HS-5 (cell line): ENCODE measurements at places on chromosomes 4 and X.

- DNase-seq, result no peak
These were observed 102.2 kb downstream of the SEL1L3 start for GRCh38 chr4:25760518-25761157.

- DNase-seq, result no peak
These were observed 13.0 kb upstream of the TMEM156 start for GRCh38 chr4:39044956-39045826.

GRCh38 chr4:15413010-15413622 is 14.7 kb upstream of the C1QTNF7 start:
- DNase-seq, result no peak

- no peak for DNase-seq
These were observed 7.5 kb downstream of the SEPTIN6 start for GRCh38 chrX:119685225-119686066.

DNA sequence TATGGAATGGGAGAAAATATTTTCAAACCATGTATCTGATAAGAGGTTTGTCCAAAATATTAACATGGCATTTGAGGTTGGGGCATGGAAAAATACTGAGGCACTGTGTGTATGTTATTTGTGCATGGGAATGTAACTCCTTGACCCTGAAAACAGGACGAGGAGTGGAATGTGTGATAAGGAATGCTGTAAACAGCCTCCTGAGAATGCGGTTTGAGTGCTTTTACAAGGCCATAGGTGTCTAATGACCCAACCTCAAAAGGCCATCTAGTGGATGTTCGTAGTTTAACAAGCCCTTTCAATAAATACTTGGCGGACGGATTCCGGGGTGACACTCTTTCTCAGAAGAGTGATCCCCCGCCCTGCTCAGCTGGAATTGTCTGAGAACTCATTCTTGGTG is 162.9 kb upstream of the USP9X start:
- DNase-seq, result no peak

- peak; percentile 42 for DNase-seq
These were observed 1305.8 kb downstream of the PCDH7 start for GRCh38 chr4:32025851-32026459.

GRCh38 chrX:38636949-38637819 is 75.8 kb downstream of the TSPAN7 start:
- DNase-seq, result no peak

- no peak for DNase-seq
These were observed 13.0 kb downstream of the FGD1 start for GRCh38 chrX:54482839-54483593.

DNA sequence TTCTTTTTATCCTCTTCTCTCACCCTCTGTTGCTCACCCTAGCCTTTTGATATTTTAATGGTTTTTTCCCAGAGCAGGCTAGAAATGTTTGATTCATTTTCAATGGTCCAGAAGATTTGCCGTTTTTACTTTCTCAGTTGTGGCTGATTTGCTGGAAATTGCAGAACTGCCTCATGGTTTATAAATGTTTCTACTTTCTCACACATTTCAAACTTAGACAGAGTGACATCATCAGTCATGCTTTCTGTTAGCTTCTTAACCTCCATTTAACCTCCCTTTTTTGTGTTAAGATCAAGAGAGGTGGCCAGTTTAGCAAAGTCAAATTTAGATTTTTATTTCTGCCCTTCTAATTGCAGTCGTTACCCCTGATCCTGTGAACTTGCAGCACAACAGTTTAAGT is 8.7 kb downstream of the RXFP1 start:
- DNase-seq, result no peak

- no peak for DNase-seq
These were observed 33.8 kb upstream of the AMELX start for GRCh38 chrX:11259437-11259836.

- DNase-seq, result no peak
These were observed 76.0 kb downstream of the PJA1 start for GRCh38 chrX:69089203-69089602.

GRCh38 chr4:1639299-1639868 is 44.7 kb downstream of the FAM53A start:
- no peak for DNase-seq

DNA sequence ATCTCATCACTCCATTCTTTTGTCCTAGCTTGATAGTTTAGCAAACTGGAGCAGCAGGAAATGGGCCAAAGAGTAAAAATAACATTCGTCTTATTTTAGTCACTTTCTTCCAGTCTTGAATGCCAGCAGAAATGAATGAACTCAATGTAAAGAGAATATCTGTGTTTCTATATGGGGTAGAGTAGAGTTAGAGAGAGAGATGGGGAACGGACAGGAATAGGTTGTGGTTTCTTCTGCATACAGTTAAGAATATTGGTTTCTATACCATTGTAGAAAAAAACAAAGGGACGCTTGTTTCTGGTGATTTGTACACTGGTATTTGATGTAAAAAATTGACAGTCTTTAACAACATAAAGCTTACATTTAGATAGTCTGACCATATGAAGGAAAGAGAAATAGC is 8.9 kb downstream of the GPR174 start:
- DNase-seq, result no peak

DNA sequence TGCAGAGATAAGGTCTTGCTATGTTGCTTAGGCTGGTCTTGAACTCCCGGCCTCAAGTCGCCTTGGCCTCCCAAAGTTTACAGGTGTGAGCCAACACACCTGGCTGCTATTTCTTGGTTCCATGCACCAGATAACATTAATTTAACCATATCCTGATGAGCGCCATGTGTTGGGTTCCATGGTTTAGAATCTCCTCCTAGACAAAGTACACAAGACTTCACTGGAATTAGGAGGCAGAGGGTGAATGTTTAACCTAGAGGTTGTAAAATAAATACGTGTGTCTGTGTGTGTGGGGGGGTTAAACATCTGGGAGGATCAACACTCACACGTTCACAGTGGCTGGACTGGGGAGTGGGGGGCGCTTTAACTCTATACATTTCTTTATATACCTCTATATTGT is 32.4 kb upstream of the SORCS2 start:
- DNase-seq, result no peak

DNA sequence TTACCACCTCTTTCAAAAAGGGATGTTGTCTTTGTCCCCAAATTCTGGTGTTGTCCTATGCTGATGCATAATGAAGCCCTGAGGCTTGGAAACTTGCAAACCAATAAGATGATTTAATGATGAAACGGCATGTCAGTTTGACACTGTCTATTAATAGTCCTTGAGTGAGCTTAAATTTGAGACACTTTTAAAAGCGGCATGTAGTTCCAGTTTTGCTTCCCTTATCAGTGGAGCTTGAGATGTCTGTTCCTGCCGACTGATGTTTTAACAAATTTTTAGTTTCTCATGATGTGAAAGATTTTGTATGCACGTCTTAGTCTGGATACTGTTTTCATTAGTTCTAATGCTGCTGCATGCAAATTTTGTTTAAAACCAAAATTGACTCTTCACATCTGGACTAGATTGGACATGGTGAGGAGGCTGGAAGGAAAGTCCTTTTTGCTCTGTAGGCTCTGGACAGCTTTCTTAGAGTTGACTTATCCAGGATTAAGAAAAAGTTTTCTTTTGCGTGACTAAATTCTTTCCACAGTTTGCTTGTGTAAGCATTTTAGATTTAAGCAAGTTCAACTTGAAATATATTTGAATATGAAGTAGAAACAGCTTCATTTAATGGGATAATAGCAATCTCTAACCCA is 11.7 kb downstream of the C1GALT1C1 start:
- DNase-seq, result no peak

DNA sequence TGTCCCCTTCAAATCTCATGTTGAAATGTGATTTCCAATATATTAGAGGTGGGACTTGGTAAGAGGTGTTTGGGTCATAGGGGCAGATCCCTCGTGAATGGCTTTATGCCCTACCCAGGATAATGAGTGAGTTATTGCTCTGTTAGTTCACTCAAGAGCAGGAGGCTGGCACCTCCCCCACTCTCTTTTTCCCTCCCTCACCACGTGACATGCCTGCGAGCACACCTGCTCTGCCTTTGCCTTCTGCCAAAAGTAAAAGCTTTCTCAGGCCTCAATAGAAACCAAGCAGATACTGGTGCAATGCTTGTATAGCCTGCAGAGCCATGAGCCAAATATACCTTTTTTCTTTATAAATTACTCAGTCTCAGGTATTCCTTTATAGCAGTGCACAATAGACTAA is 286.3 kb upstream of the UGT8 start:
- no peak for DNase-seq

DNA sequence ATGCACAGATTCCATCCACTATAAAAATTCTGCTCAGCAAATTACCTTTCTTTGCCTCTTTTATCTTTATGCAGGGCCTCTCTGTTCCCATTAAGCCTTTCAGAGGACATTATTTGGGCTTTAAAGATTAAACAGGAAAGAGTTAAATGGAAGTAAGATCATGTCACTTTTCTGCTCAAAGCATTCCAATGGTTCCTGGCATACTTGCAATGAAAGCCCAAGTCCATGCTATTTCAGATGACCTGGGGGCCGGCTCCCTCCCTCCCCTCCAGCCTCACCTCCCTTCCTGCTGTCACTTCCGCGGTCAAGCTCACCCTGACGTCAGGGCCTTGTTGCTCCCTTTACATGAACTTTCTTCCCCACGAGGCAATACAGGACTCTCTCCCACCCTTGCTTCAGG is 125.5 kb downstream of the C4orf51 start:
- no peak for DNase-seq

- DNase-seq, result no peak
These were observed 1722.1 kb upstream of the PCDH10 start for GRCh38 chr4:131427000-131427399.

- DNase-seq, result no peak
These were observed 6.2 kb upstream of the CSF2RA start for GRCh38 chrX:1262369-1262768.

GRCh38 chrX:44621078-44621477 is 78.4 kb upstream of the FUNDC1 start:
- no peak for DNase-seq

DNA sequence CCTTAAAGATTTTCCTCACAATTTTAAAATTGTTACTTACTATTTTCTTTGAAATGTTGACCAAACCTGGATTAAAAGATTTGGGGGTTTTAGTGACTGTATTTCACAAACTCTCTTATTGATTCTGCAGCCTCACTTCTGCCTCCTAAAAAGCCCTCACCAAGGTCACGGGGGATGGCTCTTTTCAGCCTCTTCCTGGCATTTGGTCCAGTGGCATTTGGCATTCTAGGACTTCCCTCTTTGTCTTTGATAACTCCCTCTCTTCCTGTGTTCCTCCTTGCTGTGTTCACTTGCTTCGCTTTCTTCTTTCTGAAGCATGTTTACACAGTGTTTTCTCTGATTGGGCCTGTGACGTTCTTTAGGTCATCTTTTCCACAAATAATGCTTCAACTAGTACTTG is 21.5 kb downstream of the PKD2 start:
- no peak for DNase-seq

GRCh38 chr4:41517747-41518146 is 20.2 kb upstream of the LIMCH1 start:
- DNase-seq, result no peak

DNA sequence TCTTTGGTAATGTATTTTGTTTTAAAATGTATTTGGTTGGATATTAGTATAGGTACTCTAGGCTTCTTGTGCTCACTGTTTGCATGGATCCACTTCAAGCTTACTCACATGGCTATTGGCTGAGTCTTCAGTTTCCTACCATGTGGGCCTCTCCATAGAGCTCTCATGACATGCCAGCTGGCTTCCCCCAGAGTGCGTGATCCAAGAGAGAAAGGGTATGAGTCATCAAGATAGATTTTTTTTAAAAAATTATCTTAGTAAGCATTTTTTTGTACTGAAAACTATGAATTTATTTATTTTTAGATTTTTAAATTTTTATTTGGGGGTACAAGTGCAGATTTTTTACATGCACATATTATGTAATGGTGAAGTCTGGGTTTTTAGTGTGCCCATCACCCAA is 219.1 kb upstream of the AMOT start:
- DNase-seq, result peak; percentile 36

- DNase-seq, result no peak
These were observed 94.6 kb downstream of the PPP2R2C start for GRCh38 chr4:6377626-6378492.

DNA sequence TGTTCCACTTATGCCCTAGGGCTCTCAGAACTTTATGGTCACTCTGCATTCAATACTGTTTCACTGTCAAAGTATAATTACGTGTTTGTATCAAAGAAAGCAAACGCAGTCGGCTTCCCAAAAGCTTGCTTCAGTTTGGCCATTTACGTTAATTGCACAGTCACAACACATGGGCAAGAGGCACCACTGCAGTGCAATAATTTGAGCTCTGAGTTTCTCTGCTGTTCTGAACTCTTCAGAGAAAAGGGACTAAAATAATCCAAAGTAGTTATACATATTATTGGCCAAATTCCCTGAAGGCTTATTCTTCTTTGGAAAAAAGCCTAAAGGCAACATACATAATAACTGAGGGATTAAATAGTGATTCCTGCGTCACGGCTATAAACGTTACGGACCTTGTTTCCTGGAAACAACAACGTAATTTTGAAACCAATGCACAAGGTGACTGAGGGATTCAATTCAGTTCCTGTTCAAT is 51.3 kb downstream of the RNF150 start:
- DNase-seq, result no peak

DNA sequence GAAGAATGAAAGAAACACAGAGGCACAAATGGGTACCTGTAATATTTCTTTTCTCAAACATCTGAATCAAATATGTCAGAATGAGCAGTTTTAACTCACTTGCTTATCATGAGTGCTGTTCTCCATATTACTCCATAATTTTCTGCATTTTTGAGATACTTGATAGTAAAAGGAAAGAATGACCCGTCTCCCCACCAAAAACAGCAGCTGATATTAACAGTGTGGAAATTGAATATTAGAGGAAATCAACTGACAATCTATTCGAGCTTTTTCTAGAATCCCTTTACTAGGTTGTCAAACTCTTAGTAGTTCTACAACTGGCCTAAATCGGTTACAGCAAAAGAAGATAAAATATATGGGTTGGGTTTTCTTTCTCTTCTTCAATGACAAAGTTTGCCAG is 49.9 kb upstream of the HELT start:
- DNase-seq, result no peak

DNA sequence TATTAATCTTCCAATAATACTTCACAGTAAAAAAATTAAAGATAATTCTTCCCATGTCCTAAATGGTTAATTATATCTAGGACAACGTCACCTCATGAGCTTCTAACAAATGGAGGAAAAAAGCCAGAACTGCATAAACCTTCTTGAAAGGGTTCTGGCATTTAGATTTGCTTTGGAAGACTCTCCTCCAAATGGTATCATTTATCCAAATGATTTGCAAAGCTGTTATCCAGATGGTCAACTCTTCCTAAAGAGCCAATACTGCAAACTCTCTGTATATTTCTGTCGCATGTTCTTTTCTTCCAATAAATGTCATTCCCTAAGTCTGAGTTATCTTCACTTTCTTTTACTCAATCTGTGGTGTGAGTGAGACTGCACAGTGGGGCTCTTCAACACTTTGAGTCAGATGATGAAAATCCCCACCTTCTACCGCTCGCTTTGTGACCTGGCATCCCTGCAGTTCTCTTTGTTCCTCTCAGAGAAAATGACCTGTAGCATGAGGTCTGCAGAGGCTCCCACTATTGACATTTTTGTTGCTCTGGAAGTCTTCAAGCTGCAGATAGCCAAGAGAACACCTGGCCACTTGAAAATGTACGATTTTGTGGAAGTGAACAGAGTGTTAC is 52.9 kb downstream of the TMEM150C start:
- DNase-seq, result no peak
